ENCODE measurements at places on chromosomes 3 and 15.

GRCh38 chr3:59084583-59084982 is 34.8 kb upstream of the CFAP20DC start:
- DNase-seq = no peak

GRCh38 chr3:70108546-70108945 is 109.0 kb downstream of the SAMMSON start:
- no peak for DNase-seq

DNA sequence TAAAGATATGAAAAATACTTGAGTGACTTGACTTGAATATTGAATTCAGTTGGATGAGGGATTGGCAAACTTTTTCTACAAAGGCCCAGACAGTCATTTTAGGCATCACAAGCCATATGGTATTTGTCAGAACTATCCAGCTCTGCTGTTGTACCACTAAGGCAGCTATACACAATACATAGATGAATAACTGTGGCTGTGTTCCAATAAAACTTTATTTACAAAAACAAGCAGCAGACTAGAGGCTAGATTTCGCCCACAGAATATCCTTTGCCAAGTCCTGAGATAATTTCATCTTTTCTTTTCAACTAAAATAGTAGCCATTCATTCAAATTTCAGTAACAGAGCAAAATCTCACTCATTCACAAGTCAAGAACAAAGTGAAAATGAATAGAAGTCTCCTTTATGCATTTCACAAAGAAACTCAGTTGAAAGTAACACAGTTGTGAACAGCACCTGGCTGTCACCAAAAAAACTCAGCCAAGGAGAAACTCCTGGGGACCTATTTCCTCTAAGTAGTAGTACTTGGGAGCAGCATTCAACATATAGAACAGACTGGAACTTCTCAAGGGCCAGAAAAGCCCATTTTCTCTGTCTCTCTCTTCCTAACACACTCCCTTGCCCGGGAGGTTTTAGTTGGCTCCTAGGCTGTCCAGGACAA is 56.3 kb downstream of the OSBPL10 start:
- no peak for DNase-seq

DNA sequence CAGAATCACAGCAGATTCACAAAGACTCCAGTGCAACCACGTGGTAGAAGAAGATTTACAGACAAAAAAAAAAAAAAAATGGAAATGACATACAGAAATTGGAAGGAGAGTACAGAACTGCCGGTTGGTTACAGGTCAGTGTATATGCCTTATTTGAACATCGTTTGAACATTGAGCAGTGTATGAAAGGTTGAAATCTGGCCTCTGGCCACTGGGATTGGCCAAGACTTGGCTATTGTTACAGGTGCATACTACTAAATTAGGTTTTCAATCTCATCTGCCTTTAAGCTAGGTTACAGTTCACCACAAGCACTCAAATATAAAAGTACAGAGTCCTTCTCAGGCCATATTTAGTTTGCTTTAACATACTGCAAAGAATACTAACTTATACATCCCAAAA is 59.8 kb downstream of the THBS1 start:
- DNase-seq = no peak

GRCh38 chr15:52960283-52960682 is 170.1 kb upstream of the ONECUT1 start:
- DNase-seq = no peak

GRCh38 chr3:195098741-195099525 is 172.0 kb downstream of the XXYLT1 start:
- no peak for DNase-seq

GRCh38 chr3:120495809-120496208 is 45.0 kb upstream of the FSTL1 start:
- DNase-seq = no peak

DNA sequence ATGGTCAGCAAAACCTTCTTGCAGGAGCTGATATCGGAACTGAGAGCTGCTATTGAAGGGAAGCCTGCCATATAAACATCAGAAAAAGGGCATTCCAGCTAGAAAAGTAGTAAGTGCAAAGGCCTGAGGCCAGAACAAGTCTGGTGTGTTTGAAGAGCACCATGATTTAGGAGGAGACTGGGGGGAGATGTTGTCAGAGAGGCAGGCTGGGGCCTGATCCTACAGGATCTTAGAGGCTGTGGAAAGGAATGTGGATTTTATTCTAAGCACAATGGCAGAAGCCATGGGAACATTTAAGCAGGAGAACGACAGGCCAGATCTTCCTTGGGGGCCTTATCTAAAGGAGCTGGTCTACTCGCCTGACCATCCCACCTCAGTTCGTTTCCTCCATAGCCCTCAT is 5.1 kb upstream of the MUC13 start:
- no peak for DNase-seq

GRCh38 chr3:189530822-189531221 is 100.4 kb upstream of the TP63 start:
- DNase-seq = no peak

DNA sequence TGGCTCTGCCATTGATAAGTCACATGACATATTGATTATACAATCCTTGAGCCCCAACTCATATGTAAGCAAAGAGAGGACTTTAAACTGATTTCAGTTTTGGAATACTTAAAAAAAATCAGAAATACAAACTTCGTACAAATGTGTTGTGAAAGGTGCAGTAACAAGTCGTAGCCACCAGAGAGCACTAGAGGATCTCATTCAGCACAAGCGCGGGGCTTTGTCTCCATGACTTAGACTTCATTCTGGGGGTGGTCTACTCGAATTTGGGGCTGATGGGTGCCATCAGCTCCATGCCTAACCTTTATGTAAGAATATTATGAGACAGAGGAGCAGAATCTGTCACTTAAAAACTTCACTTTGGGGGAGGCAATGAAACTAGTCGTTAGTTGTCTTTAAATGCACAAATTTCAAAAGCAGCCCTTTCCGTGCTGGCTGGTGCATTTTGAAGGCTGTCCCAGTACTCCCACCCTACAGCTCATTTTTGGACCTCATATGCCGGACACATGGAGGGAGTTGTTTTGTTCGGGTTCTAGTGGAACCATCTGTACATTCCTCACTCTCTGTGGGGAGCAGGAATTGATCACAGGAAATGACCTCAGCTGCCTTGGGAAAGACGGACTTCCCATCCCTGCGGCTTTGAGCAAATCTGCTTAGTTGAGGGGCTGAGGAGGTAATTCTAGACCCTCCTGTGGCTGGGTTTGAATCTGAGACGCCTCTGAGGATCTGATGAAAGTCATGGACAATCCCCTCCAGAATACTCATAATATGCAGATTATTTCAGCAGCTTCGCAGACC is 27.5 kb upstream of the MASP1 start:
- DNase-seq = peak; percentile 53

GRCh38 chr15:81296673-81297072 is 27.3 kb downstream of the STARD5 start:
- peak; percentile 81 for DNase-seq

GRCh38 chr3:127495821-127496655 is 94.5 kb downstream of the TPRA1 start:
- no peak for DNase-seq

- no peak for DNase-seq
Measured at GRCh38 chr3:71991046-71991445, 206.1 kb upstream of the PROK2 start.

- no peak for DNase-seq
Measured at GRCh38 chr15:58486062-58486461, 54.3 kb downstream of the LIPC start.

DNA sequence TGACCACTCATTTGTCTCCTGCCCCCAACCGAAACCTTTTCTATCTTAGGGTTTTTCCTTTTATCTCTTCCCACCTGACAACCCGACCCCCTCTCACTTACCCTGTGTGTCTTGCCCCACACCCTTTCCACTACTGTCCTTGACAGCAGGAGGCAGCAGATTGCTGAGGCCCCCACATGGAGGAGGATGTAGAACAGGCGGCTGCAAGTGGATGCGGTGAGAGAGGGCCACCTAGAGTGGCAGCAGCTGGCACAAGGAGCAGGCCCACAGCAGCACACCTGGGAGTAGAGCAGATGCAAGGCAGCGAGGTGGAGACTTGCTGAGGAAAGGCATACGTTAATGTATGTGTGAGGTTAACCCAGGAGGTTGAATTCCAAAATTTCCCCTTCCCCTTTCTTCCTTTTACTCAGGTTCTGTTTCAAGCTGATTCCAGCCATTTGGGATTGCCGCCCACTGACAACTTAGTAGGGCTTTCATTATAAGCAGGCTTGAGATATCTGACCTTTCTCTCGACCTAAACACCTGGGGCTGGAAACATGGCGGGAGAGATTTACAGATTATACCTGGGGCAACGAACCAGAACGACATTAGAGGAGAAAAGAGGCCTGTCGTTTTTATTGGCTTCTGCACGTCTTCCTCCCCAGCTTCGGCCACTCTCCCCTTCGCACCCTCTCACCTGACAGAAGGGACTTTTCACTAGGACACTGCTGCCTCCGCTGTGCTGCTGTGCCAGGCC is 643 bp downstream of the SERINC4 start:
- DNase-seq = no peak

DNA sequence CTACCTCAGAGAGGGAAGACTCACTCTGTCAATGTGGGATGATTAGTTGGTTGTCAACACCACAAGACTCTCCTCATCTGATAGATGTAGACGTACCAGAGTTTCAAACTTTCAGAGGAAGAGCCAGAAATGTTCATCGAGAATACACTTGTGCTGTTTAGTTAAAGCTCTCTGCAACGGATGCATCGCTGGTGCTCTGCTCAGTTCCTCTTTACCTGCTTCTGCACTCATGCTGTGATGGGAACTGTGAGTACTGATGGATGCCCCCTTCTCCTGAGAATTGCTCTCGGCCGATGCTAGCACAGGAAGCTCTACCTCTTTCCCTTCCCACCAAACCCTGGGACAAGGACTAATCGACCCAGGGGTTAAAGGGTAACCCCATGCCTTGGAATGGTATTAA is 51.8 kb upstream of the CCDC54 start:
- no peak for DNase-seq

- DNase-seq = no peak
Measured at GRCh38 chr3:150975992-150976368, 3.5 kb upstream of the CLRN1 start.

DNA sequence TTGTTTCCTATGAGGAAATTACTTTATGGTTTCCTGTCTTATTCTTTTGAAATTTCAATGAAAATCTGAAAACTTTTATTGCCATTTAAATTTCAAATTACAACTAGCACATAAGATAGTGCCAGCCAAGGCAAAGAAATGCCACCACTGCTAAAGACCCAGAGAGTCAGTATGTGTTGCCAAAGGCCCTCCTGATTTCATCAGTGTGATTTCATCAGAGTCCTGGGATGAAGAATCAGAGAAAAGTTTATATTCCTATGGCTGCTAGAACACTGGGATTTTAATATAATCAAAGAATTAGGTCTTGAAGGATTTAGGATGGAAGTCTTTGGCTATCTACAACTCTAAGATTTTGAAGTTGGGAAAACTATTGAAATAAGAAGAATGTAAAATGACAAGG is 434.2 kb upstream of the CCDC54 start:
- DNase-seq = no peak

GRCh38 chr3:184756151-184757021 is 44.5 kb upstream of the MAGEF1 start:
- no peak for DNase-seq

GRCh38 chr3:65004306-65004705 is 316.5 kb upstream of the ADAMTS9 start:
- no peak for DNase-seq

DNA sequence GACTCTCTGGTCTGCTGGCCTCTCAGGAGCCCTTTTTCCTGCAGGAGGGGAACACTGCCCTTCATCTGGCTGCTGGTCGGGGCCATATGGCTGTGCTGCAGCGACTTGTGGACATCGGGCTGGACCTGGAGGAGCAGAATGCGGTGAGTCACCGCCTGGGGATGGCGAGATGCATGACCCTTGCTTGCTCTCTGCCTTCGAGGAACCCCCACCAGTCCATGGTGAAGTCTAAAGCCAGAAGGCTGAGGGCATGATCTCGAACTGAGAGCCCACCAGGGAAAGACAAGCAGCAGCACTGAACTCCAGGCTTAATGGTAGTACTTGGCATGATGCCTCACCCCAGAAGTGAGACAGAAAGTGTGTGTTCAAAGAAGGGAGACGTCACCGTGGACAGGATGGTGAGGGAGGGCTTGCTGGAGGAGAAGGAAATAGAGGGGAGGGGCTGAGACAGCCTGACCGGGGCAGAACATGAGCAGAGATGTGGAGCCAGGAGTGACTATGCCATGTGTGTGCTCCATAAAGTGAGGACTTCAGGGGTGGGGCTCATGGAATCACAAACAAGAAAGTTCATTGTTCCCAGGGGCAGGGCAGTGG is 19.2 kb downstream of the ANKDD1A start:
- DNase-seq = no peak

GRCh38 chr15:41727143-41727542 is 47.1 kb upstream of the MAPKBP1 start:
- DNase-seq = no peak

GRCh38 chr3:171286580-171287249 is 173.5 kb downstream of the TNIK start:
- peak; percentile 26 for DNase-seq

GRCh38 chr3:52317208-52318000 is 1.3 kb downstream of the DNAH1 start:
- peak; percentile 77 for DNase-seq

DNA sequence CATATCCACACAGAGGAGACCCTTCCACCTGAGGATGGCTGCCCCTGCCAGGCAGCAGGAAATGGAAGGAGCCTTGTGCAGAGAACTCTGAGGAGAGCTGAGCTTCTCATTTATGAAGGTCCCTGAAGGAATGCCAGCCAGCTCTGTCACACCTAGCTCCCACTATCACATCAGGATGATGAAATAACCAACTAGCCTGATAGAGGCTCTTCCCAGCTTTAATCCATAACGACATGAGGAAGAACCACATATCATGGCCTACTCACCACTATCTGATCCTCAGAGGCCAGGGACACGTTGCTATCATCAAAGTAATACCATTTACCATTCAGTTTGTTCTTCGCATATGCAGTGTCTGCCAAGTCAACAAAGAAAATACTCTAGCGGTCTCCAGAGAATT is 1.5 kb upstream of the C3orf62 start:
- no peak for DNase-seq

GRCh38 chr3:71119171-71119570 is 464.4 kb downstream of the FOXP1 start:
- no peak for DNase-seq

DNA sequence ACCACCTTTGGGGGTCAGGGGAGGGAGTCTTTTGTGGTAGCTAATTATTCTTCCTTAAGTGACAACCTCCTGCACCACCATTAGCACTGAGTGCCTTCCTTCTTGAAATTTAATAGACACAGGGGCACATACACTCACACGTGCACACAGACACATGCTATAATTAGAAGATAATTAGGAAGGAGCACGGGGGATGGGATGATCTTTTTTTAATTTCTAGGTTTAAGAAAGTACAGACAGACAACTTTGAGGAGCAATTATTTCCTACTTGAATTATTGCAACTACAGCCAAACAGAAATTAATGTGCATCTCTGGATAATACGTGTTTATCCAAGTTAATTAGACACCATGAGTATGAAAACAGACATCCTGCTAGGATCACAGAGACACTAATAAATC is 44.8 kb upstream of the GUCA1C start:
- DNase-seq = no peak

DNA sequence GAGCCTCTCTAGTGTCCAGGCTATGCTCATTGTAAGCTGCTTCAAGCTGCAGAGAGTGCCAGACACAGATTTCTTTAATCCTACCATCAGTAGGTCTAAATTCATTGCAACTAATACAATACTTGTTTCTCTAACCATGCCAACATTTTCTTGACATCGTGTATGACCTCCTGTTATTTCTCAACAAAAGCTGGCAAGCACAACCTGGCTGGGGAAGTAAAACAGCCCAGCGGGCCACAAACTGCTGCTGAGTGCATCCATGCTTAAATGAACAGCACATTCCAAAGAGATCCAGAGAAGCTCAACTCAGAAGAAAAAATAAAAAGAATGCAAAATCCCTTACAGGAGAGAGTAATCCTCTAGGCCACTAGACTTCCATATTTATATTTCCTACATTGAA is 36.5 kb downstream of the GMNC start:
- DNase-seq = no peak

Measured in CD4-positive, alpha-beta T cell treated with Interleukin-12 subunit alpha and Interleukin-12 subunit beta, for 1 hour (primary cell).